GM12892 (cell line): ENCODE measurements at places on chromosomes 11 and 22.
A peak's percentile ranks its signal among the peaks of the same experiment; 100 is the strongest.

DNA sequence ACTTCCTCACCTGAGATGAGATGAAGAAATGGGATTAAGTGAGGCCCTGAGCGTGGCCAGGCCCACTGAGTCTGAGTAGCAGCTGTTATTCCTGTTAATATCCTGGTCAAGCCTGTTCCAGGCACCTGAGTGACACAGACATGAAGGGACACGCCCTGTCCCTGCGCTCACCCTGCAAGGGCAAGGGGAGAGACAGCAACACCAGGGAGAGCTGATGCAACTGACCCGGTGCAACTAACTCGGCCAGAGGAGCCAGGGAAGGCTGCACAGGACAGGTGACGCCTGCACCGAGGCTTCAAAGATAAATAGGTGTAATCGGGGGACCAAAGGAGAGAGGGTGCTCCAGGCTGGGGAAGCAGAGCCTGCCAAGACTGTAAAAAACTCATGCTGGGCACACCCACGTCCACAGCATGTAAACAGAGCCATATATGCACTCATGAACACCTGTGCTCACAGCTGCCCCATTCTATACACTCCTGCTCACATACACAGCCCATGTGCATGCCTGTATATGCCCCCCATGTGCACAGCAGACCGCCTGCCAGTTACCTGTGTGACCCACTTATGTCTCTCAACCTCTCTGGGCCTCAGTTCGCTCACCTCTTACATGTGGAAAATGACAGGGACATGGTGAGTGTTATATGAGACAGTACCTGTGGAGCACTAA lies 22.8 kb upstream of the GCAT start:
- no peak for DNase-seq

DNA sequence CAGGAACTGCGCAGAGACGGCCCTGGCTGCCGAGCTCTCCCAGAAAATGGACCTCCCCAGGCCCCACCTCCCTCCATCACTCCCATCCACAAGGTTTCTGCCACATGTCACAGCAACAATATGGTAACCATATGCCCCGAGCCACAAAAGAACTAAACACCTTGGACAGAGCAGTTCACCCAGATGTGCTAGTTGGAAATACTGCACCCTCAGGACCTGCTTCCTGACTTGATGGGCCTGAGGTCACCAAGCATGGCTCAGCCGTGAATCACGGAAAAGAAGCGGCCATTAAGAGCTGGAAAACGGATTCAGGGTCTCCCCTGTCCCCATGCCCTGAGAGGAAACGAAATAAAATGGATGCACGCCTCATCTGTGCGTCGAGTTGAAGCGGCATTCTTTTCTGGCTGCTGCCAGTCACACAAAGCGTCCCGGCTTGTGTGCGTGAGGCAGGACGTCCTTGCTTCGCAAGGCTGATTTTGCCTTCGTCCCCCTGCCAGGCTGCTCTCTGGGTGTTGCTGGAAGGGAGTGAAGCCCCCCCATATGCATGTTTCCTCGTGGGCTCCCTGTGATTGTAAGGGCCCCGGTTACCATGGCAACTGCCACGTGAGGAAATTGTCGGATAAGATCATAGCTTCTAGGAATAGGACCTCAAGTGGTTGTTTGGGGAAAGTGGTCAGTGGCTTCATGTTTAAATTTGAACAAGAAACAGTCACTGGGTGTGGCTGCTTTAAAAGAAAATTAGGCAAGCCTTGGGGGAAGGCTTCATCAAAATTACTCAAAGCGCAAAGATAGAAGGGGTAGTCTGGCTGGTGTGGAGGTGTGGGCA lies 51.7 kb downstream of the FLI1 start:
- DNase-seq: no peak

DNA sequence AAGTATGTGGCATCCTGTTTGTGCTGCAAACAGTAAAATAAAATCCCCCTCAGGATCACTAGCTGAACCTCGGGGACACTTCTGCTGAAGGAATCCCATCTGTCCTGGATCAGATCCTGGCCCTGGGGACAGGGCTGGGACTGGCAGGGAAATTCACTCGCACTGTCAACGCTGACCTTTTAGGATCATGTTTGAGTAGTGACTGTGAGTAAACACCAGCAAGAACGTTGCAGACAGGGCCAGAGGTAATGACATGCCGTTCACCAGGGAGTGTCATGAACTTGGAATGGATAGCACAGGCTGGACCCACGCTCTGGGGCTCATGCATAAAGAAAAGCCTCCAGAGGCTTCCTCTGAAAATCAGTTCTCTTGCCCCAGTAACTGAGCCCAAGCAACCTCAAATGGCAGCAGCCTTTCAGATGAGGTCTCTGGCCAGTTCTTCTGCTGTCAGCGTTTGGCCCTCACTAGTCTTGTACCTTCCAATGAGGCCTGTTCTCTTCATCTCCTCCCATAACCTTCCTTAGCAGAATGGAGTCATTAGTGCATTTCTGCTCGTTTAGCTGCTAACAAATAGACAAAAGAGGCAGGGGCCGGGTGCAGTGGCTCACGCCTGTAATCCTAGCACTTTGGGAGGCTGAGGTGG lies 51.0 kb upstream of the BARX2 start:
- no peak for DNase-seq

- DNase-seq: peak; percentile 29
These were observed 19.1 kb downstream of the TNRC6B start for GRCh38 chr22:40196628-40197360.

- DNase-seq: no peak
These were observed 77.8 kb downstream of the BUD13 start for GRCh38 chr11:116694815-116695590.

DNA sequence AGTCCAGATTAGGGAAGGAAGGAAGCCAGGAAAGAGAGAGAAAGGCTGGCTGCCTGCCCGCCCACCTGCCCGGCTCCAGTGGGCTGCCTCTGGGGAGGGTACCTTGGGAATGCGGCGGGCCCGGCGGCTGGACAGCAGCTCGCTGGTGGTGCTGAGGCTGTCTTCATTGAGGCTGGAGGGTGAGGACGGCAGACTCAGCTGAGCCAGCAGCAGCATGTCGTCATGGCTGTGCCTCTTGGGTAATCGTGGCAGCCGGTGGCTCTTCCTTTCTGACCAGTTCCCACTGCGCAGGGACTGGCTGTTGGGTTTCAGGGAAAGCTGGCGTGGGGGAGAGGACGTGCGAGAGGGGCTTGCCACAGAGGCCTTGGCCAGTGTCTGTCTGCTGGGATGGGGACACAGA lies 32.9 kb downstream of the RPL27A start:
- no peak for DNase-seq

- no peak for DNase-seq
These were observed 9.0 kb upstream of the ARFGAP3 start for GRCh38 chr22:42866100-42866499.

DNA sequence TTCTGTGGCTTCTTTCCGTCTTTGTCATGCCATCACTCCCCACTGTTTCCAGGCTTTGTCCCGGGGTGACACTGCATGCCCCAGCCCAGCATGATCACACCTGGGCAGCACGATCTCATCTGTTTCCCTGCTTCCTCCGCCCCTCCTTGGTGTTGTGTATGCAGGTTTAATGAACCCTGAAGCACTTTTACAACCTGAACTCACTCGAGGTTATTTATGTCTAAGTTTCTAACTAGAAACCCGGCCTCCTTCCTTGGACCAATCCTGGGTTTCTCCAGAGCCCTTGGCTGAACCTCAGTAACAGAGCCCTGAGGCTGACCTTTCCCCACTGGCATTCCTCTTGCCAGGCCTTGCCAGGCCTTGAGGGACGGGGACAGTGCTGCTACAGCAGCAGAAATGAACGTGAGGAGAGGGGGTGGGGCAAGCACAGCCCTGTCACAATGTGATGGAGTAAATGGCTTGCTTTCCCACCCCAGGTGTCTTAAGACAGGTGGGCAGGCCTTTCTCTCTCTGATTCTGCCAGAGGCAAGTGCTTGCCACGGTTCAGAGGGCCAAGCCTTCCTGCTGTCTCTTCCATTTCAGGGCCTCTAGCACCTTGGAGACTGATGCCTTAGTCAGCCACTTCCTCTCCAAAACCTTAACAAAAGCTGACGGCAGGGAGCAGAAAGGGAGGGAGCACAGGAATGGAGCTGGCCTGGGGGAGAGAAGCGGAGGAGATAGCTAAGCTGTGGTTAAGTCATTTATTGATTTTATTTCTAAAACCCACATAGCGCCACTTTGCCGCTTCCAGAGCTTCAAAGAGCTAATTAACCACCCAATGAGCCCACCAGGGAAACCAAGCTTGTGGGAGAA lies 3.1 kb upstream of the PYGM start:
- no peak for DNase-seq

- DNase-seq: no peak
These were observed 104.2 kb downstream of the WT1 start for GRCh38 chr11:32331098-32331497.

- DNase-seq: no peak
These were observed 8.5 kb upstream of the CDC42BPG start for GRCh38 chr11:64852804-64853509.

DNA sequence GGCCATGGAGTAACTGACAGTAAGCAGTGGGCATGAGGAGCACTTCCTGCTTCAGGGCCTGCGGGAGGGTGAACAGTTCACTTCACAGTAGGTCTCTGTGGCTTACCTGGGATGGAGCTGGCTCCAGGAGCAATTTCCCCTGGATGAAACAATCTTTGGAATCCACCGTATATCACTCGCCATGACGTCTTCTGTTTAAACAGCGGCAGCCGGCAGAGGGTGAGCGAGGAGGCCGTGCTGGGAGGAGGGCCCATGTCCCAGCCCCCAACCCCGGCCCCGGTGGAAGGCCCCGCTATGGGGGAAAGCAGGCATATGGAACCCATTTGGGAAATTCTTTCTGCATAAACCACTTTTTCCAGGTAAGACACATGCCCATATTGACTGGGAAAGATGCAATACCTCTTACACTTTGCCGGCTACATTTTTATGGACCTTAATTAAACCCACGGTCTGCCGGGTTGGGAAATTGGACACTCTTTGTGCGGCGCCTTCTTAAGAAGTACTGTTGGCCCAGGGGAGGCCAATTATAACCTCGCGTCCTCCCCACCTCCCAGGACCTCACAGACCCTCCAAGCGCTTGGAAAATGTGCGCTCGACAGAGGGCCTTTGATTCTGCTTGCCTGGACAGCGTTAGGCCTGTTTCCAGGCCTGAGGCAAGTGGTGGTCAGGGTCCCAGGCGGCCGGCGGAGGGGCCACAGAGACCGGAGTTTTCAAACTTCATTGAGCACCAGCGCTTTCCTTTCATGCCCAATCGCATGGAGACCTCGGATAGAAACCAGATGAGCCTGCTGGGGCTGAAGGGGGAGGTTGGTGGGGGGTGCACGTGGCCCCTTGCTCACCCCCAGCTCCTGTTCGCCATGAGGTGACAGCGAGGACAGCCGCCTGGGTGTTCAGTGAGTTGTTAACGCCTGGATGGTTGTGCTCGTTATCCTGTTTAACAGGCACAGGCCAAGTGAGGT lies 40.4 kb downstream of the SMIM38 start:
- DNase-seq: no peak

- DNase-seq: no peak
These were observed 17.7 kb downstream of the APLP2 start for GRCh38 chr11:130087294-130087926.

DNA sequence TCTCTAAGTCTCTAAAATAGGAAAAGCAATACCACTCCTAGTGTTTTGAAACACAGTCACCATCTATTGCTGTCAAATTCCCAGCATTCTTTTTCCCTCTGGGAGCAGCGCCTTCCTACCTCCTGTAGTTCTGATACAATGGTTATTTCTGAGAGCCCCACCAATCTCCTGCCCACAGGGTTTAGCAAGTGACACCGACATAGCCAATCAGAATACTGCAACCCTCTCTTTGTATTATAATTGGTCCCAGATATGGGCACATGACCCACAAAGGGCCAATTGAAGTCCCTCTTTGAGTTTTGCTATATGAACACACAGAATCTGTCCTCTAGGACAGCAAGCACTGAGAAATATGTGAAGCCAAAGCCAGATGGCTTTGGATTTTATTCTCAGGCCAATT lies 16.9 kb upstream of the ARHGAP42 start:
- no peak for DNase-seq

- DNase-seq: no peak
These were observed 25.5 kb downstream of the DKK3 start for GRCh38 chr11:11982975-11983374.

- DNase-seq: no peak
These were observed 5.4 kb upstream of the CSDC2 start for GRCh38 chr22:41555325-41555982.

GRCh38 chr11:69791276-69792180 lies 16.4 kb upstream of the FGF4 start:
- DNase-seq: no peak

- no peak for DNase-seq
These were observed 10.0 kb upstream of the BACE1-AS start for GRCh38 chr11:117281159-117281558.

DNA sequence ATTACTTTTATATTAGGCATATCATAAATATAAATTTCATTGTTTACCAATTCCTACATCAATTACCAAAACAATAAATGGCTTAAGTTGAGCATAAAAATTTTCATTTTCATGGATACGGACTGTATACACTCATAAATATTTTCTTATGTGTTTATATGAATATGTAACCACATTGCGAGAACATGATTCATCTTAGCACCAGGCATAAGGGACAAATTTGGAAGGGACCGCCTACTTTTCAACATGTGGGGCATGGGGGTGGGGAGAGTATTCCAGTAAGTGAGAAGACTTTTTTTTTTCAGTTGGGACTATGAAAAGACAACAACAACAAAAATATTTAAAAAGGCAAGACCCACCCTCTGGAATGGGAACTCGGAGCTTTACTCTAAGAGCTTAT lies 296.1 kb downstream of the RAB38 start:
- DNase-seq: no peak

GRCh38 chr11:46976182-46976854 lies 39.8 kb downstream of the CSTPP1 start:
- no peak for DNase-seq
